ENCODE measurements at places on chromosomes 4 and X.

GRCh38 chr4:48130100-48130499, 4.0 kb downstream of the TXK start:
- DNase-seq, result no peak

DNA sequence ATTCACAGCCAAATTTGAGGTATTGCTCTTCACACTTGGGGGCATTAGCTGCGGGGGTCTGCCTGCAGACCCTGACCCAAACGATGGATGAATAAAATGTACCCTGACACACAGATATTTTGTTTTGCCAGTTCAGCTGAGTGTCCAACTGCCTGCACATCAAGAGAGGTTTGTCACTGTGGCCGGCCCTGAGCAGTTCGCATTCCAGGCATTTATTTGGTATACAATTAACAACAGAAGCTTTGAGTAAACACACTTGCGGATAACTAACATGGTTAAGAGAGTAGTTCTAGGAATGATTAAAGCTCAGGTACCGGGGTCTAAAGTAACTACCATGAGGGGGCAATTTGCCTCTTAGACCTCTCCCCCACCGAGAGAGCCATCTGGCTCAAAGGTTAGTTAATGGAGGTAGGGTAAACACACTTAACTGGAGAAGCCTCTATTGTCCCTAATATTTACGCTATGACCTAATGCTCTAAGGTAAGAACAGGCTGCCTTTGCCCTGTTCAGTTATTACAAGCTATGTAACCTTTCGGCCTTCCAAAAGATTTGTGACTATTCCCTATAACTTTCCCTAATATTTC, 162.0 kb downstream of the SNCA start:
- DNase-seq, result no peak

DNA sequence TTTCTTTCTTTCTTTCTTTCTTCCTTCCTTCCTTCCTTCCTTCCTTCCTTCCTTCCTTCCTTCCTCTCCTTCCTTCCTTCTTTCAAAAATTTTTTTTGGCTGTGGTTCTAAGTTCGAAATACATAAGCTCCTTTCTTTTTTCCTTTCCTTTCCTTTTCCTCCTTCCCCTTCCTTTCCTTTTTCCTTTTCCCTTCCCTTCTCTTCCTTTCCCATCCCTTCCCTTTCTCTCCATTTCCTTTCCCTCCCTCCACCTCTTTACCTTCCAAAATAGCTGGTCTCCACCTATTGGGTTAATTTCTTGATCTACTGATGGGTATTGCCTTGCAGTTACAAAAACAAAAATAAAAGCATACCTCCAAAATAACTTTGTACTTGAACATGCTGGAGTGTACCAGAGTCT, 73.4 kb upstream of the GPRIN3 start:
- no peak for DNase-seq

GRCh38 chr4:161010227-161010626, 1153.6 kb downstream of the FSTL5 start:
- no peak for DNase-seq

GRCh38 chr4:36256398-36256891, 12.1 kb upstream of the ARAP2 start:
- DNase-seq, result no peak

GRCh38 chr4:102288497-102288896, 56.8 kb downstream of the SLC39A8 start:
- DNase-seq, result no peak

- DNase-seq, result peak; percentile 80
Measured at GRCh38 chr4:54879576-54879975, 221.8 kb downstream of the KIT start.

DNA sequence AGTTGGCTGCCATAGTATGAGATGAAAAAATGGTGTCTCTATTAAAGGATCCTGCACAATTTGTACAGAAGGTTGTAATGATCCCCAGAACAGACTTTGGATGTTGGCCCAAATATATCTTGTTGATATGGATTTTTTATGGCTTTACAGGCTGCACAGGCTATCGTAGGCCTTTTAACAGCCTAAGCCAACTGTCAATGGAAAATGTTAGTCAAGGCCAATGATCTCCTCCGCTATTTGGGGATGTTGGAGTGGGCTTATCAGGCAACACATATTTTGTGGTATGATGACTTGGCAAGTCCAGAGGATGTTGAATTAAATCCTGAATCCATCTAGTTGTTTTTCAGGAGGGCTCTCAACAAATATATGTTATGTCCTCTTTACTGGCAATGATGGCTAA, 42.1 kb downstream of the ZCCHC13 start:
- no peak for DNase-seq

DNA sequence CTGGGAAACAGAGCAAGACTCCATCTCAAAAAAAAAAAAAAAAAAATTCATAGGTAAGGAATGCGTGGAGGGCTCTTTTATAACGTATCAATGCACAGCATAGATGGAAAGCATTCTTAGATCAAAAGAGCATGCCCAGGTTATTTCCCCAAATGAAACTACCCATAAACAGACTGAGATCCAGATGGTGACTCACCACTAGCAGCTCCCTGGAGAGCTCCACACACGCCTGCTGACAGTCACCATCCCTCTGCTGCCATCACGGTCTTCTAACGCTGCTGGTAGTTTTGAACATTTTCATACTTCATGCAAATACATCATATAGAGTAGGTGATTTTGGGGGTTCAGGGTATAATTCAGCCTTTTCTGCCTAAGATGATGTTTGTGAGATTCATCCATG, 136.9 kb downstream of the ASMT start:
- DNase-seq, result no peak

- DNase-seq, result no peak
Measured at GRCh38 chr4:77121736-77122240, 35.2 kb upstream of the CCNG2 start.

DNA sequence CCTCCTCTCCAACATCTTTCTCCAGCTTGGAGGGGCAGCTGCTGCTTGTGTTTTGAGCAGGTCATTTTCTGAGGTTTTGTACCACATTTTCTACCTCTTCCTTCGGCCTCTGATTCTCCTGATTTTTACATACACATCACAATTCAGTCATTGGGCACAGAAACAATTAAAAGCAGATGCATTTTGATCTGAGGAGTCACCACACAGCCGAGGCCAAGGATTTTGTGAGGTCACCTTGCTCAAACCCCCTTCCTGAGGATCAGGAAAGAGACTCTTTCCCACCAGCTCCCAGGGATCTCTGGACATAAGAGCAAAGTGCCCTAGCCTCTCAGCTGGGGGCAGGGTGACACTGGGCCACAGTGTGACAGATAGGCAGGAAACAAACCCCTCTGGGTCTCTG, 5.4 kb upstream of the FATE1 start:
- no peak for DNase-seq

DNA sequence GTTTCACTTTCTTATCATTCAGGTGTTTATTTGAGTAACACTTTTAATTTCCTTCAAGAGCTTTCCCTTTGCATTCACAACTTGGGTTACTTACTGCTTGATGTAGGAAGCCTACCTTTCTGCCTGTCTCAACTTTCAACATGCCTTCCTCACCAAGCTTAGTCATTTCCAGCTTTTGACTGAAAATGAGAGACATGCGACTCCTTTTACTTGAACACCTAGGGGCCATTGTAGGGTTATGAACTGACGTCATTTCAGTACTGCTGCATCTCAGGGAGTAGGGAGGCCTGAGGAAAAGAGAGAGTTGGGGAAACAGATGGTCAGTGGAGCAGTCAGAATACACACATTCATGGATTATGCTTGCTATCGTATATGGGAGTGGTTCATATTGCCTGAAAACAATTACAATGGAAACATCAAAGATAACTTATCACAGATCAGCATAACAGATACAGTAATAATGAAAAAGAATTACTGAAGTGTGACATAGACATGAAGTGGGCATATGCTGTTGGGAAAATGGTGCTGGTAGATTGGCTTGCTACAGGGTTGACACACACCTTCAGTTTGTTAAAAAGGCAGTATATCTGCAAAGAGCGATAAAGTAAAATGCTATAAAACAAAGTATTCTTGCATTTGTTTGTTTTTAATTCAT, 25.7 kb downstream of the USP53 start:
- DNase-seq, result no peak

GRCh38 chr4:15913631-15913970, 24.9 kb downstream of the FGFBP1 start:
- peak; percentile 89 for DNase-seq

DNA sequence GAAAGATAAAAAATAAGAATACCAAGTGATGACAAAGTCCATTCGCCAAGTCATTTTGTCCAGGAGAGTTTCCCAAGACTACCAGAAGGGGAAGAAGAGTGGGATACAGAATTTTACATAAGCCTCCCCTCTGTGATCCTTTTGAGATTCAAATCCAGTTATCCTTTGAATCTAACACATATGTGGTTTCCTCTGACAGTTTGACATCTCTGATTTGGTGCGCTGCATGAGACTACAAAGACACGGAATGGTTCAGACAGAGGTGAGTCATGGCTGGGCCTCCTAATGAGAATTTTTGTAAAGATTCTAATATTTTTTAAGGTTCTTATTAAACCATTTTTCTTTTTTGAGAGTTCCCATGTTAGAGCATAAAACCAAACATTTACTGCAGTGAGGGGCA, 38.3 kb downstream of the SLC10A6 start:
- no peak for DNase-seq

DNA sequence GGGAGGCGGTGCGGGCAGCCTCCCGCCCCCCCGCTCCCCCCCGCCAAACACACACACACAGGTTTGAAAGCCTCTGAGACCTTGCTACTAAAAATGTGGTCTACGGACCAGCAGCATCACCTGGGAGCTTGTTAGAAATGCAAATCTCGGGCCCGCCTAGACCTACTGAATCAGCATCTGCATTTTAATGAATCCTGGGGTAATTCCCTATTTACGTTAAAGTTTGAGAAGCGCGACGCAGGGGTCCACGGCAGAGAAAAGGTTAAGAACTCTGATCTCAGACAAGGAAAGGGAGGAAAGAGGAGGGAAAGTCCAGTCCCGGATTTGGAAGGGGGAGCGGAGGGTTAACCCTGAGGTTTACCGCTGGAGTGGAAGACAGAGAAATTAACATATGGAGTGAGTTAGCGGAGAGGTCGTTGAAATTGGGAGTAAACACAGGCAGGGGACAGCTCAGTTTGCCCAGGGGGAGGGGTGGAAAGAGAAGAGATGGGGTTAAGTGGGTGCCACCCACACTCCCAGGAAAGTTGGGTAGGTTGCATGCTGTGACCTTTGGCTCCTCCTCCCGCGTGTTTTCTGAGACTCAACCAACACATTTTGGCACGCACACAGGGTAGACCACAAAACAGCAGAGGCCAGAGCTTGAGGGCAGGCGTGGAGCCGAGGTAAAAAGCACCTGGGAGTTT, 483.6 kb downstream of the BCOR start:
- DNase-seq, result no peak

- DNase-seq, result no peak
Measured at GRCh38 chr4:76539979-76540378, 105.0 kb downstream of the SHROOM3 start.

DNA sequence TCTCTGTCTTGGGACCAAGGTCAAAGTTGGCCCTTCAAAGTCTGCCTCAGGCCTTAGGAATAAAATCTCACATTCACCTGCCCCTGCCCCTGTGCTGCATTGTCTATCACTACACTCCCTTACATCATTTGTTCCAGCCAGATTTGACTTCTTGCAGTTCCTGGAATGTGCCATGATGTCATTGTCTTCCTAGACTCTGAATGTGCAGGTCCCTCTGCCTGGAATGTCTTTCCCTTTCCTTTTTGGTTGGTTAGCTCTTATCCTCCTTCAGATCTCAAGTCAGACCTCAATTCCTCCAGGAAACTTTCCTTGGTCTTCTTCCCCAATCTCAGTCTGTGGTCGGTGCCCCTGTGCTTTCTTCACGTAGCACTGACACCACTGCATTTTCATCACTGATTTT, 67.7 kb upstream of the EFNB1 start:
- no peak for DNase-seq

DNA sequence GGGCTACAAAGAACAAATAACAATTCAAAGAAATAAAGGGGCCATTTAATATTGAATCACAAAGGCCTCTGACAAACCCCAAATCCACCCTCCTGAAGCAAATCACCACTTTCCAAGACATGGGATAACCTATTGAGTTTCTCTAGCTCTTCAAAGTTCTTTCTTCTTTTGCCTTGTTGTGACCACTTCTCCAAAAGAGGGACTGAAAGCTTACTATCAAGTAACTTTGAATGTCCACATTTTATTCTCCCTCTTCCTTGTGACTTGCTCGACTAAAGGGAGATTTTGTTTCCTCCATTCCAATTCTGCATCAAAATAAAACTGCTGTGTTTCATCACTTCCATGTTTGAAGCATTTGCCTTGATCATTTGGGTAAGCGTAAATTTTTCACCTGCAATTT, 166.6 kb upstream of the SLC7A11 start:
- no peak for DNase-seq

- no peak for DNase-seq
Measured at GRCh38 chrX:13994104-13994503, 35.6 kb downstream of the GEMIN8 start.

GRCh38 chr4:189822326-189822725, 118.3 kb upstream of the FRG1 start:
- no peak for DNase-seq

- DNase-seq, result no peak
Measured at GRCh38 chr4:150515135-150515534, 66.8 kb upstream of the MAB21L2 start.

DNA sequence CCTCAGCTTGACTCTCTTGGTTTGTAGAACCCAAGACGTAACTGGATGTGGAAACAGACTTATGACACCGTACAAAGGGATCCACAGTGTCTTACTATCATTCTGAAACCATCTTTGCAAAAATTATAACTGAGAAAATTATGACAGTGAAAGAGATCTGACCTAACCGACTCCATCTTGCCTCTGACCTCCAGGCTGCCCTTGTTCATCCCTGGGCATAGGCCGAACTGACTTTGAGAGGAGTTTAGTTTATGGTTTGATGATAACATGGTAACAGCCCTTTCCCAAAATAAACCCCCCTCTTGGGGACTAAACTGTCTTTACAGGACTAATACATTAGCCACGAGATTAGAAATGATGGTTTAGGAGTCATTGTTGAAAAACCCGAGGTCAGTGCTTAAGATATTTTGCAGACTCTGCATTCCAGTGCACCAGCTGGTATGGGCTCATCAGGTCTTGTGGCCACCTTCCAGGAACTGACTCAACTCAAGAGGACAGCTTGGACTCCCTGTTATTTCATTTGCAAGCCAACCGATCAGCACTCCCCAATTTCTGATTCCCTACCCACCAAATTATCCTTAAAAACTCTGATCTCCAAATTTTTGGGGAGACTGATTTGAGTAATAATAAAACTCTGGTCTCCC, 49.6 kb downstream of the CASP3 start:
- peak; percentile 91 for DNase-seq

DNA sequence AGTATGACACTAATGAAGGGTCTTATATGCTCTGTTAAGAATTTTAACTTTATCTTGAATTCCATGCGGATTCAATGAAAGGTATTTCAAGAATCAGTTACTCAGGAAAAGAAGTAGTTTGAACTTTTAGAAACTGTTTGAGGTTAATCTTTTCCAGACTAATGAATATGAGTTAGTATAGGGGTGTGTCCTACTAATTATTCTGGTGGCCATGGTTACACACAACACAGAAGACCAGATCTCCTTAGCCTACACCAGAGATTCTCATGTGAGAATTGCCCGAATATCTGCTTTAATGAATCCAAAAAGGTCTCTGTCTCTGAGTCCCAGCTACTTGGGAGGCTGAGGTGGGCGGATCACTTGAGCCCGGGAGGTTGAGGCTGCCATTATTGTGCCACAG, 100.4 kb downstream of the MMRN1 start:
- DNase-seq, result no peak

Data from LHCN-M2 (cell line).